Tracheal epithelial cell (primary cell): ENCODE measurements at places on chromosomes 7 and 10. TPM values are rescaled to one million over a fixed set of nuclear protein-coding genes. Genes with fewer than 3 reads are reported as not detected.

The OR2A42 gene
- not detected in 2 replicates for total RNA-seq

The HOXA9 gene
- 4.3 TPM in 1 of 2 replicates, not detected in the other for total RNA-seq

The TCAF1 gene
- 23.4 and 27.7 TPM in 2 replicates for total RNA-seq

The OPALIN gene
- total RNA-seq: not detected in 2 replicates

The CALHM3 gene
- not detected in 2 replicates for total RNA-seq

The TSPAN33 gene
- total RNA-seq: 3.9 and 4.0 TPM in 2 replicates
